ENCODE measurements at places on chromosomes 3 and 15.

GRCh38 chr3:78799681-78800080, 968.1 kb downstream of the ROBO1 start:
- no peak for DNase-seq

- no peak for DNase-seq
These were observed 4.7 kb upstream of the DNASE1L3 start for GRCh38 chr3:58215317-58216025.

DNA sequence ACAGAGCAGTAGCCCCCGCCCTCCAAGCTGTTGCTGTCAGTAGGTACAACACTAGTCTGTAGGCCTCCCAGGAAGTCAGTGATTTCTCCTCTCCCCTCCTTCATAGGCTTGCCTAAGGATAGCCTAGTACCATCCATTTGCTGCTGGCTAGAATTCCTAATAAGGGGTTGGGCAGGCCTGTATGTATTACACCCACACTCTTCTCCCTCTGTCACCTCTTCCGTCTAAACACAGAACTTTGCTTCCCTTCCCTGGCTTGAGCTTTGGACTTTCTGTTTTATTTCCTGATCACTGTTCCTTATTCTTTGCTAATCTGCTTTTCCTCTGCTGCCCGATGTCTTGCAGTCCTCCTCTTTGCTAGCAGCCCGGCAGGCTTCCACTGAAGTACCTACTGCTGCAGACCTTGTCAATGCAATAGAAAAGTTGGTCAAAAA, 93.4 kb upstream of the UMPS start:
- DNase-seq = no peak

- no peak for DNase-seq
These were observed 74.8 kb upstream of the PRR23C start for GRCh38 chr3:139119331-139120025.

DNA sequence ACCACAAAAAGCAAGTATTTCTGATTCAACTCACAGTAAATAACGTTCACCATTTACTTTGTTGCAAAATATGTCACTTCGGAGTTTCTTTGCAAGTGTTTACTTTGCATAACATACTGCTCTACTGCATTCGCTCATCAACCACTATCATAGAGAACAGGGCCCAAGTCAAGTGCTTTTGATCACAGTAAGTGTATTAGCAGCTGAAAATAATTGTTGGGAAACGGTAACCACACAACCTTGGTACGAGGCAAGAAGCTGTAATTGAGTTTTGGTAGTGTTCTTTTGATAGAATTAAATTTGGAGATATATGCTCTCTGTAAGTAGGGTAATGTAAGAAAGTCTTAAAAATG, 80.1 kb downstream of the SATB1 start:
- no peak for DNase-seq

- DNase-seq = no peak
These were observed 3.9 kb downstream of the OXTR start for GRCh38 chr3:8765528-8765927.

GRCh38 chr3:71903936-71904335, 119.0 kb upstream of the PROK2 start:
- DNase-seq = no peak

DNA sequence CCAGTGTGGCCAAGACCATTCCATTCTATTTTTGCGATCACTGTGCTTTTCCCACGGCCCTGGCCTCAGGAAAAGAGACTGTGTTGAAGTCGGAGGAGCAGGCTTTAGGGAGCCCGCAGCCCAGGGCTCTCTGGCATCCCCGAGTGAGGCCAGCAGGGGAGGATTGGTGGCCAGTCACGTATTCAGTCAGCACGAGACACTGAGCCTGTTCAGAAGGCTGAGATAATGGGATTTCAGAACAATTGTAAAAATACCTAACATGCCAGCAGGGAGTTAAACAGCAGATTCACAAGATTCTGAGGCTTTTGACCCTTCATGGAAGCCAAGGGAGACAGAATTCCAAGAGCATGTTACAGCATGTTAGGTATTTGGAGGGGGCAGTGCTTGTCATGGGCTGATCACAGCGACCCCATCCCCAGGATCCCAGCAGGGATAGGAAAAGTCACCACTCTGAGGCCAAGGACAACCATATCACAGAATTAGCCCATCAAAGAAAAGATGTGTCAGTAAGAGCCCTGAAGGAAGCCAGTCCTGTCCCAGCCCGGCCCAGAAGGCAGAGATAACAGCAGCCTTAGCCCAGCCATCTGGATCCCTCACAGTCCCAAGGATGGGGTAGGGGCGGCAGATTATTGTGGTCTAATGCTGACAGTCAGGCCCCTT, 40.6 kb downstream of the AMOTL2 start:
- no peak for DNase-seq

GRCh38 chr15:72483279-72483678, 9.1 kb downstream of the ARIH1 start:
- no peak for DNase-seq

DNA sequence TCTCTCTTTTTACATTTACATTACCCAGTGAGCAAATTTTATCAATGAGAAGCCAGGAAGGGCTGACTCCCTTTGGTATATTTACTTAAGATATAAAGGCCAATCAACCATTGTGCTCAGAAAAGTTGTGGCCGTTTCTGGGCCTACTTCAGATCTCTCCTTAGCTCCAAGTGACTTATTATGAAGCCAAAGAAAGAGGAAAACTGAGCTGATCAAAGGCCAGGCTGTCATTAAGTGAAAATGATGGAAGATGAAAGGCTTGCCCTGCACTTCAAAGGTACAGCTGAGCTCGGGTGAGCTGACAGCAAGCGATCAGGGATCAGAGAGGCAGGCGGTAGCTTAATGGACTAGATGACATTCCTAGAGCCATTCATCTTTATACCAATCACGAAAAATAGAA, 24.8 kb downstream of the VGLL4 start:
- DNase-seq = no peak

GRCh38 chr3:129023909-129024308, 22.8 kb downstream of the EFCC1 start:
- DNase-seq = no peak

- peak; percentile 5 for DNase-seq
These were observed 259.5 kb upstream of the GRM7 start for GRCh38 chr3:6601374-6601773.

GRCh38 chr3:78985981-78986380, 781.8 kb downstream of the ROBO1 start:
- DNase-seq = no peak

- no peak for DNase-seq
These were observed 500.6 kb upstream of the PROK2 start for GRCh38 chr3:72285502-72285901.

DNA sequence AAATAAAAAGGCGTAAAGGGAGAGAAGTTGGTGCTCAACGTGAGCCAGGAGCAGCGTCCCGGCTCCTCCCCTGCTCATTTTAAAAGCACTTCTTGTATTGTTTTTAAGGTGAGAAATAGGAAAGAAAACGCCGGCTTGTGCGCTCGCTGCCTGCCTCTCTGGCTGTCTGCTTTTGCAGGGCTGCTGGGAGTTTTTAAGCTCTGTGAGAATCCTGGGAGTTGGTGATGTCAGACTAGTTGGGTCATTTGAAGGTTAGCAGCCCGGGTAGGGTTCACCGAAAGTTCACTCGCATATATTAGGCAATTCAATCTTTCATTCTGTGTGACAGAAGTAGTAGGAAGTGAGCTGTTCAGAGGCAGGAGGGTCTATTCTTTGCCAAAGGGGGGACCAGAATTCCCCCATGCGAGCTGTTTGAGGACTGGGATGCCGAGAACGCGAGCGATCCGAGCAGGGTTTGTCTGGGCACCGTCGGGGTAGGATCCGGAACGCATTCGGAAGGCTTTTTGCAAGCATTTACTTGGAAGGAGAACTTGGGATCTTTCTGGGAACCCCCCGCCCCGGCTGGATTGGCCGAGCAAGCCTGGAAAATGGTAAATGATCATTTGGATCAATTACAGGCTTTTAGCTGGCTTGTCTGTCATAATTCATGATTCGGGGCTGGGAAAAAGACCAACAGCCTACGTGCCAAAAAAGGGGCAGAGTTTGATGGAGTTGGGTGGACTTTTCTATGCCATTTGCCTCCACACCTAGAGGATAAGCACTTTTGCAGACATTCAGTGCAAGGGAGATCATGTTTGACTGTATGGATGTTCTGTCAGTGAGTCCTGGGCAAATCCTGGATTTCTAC, at the start of gene RARB:
Gene RARB, plus strand, starts transcription at position 322 of the 847 bp plus-strand sequence. Its CDS starts 469 bp downstream, at position 791.
- peak; percentile 33 for DNase-seq

DNA sequence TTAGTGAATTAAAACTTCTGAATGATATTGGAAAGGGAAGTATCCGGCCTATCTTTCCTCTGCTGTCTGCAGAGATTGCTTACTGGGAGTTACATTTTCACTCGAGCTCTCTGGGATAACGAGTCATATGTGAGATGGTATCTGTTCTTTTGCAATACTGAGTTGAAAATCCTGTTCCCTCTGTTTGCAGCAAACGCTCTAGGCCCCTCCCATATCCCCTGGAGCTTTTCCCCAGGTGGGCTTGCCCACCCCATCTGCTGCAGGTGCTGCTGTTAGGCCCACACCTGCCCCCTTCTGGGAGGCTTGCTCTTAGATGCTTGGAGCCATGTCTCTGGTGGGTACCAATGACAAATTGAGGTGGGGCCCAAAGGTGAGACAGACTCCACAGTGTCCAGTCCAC, 42.7 kb upstream of the MTMR10 start:
- DNase-seq = no peak

DNA sequence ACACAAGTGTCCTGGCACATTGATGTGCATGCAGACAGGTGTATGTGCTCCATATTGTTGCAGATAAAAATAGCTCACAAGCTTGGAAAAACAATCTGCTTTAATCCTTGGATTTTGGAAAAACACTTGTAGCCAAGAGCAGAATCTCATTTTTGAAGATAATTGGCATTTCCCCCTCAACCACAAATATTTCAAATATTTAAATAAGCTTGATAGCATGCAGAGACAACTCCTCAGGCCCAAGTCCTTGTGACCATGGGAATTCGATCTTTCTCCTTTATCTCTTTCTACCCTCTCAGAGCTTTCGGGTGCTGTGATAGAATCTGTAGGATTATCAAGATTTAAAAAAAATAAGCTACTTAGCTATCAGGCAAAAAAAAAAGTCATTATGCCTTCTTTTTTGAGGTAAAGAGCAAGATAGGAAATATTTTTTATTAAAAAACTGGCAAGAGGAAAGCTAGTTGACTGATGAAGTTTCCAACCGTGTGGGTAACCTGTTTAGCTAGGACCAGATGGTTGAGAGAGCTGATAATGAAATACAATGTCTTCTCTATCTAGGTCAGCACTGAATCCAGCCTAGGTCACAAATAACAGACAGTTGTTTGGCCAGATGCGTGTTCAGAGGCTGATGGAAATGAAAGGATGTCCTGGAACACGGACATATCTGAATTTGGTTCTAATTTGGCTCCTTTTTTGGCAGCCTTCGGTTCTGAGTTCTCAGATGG, 54.9 kb upstream of the SNRK start:
- no peak for DNase-seq

DNA sequence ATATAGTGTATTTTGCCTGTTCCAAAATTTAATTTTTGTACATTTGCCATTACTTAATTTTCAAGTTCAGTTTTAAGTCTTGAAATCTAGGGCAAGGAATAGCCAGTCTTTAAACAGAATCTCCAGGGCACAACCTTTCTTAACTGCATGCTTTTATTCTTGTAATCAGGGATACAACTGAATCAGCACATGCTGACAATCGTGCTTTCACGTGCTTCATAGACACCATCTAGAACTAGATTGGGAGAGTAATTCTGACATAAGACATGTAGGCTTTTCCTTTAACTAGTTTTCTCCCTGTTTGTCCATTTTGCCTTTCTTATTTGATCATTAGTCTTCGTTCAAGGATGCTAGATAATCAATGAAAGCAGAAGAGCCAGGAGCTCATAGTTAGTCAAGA, 650.4 kb upstream of the CADM2 start:
- DNase-seq = no peak

DNA sequence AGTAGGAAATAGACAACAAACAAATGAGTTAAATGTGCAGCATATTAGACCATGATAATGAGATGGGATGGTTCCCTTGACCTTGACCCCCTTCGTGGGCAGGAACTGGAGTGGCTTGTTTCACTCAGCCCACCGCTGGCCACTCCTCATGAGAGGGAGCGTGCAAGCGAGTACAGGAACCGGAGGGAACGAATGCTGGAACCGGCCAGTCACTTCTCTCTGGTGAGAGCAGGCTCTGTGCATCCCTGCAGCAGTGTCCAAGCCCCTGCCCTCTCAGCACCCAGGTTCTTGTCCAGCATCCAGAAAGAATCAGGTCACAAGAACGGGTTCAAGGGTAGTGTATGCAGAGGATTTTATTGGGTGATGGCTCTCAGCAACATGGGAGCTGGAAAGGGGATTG, 17.2 kb upstream of the IREB2 start:
- no peak for DNase-seq

DNA sequence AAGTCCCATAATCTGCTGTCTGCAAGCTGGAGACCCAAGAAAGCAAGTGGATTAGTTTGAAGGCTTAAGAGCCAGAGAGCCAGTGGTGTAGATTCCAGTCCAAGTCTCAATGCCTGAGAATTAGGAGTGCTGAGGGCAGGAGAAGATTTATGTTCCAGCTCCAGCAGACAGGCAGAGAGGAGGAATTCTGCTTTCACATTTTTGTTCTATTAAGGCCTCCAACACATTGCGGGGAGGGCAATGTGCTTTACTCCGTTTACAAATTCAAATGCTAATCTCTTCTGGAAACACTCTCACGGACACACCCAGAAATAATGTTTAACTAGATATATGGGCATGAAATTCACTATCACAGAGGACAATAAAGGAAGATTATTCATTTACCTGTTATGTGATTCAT, 54.0 kb downstream of the DPH6 start:
- DNase-seq = no peak

GRCh38 chr15:48532946-48533345, 112.6 kb downstream of the FBN1 start:
- DNase-seq = no peak

DNA sequence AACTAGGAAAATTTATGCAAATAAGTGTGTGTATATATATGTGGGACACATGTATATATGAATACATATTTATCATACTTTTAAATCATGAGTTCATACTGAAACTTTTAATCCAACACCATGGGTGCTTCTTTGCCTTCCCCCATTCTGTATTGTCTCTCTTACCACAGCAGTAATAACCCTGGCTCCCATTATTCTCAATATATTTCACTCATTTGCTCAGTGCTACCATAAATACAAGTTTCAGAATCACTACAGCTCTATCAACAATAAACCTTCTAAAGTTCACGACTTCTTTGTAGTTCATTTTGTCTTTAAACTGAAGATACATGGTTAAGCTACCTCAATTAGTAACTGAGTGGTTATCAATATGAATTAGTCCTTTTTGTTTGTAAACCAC, 82.2 kb downstream of the PCCB start:
- DNase-seq = no peak

GRCh38 chr3:119542168-119542767, 17.1 kb downstream of the CD80 start:
- no peak for DNase-seq

GRCh38 chr15:55799291-55800212, 56.6 kb upstream of the PRTG start:
- peak; percentile 66 for DNase-seq

GRCh38 chr3:186896875-186897274, 33.5 kb upstream of the ST6GAL1 start:
- DNase-seq = no peak

- DNase-seq = no peak
These were observed 268.3 kb downstream of the UACA start for GRCh38 chr15:70494852-70495571.

Measured in GM13976 (cell line).